ENCODE measurements at places on chromosomes 1 and 21.

DNA sequence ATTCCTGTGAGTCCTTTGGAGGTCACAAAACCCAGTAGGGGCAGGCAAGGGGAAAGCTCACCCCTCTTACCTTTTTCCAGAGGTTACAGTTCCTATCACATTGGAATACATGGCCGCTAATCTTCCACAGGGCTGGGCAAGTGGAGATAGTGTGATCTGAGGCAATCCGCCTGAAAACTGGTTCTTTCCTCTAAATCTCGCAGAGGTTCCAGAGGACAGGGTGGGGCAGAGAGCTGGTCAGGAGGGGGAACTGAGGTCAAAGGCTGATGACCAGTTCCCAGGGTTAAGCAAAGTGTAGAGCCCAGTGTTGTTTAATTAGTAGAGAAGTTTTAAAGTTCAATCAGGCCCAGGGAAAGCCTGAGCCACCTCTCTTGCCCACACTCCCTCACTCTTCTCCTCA lies at the start of gene SERPINC1:
Gene SERPINC1 (minus strand): TSS at position 179 of the 400 bp plus-strand sequence. CDS start 68 bp downstream, at position 111.
- no peak for DNase-seq

GRCh38 chr1:194215448-194215847 lies 1029.0 kb upstream of the B3GALT2 start:
- no peak for DNase-seq

DNA sequence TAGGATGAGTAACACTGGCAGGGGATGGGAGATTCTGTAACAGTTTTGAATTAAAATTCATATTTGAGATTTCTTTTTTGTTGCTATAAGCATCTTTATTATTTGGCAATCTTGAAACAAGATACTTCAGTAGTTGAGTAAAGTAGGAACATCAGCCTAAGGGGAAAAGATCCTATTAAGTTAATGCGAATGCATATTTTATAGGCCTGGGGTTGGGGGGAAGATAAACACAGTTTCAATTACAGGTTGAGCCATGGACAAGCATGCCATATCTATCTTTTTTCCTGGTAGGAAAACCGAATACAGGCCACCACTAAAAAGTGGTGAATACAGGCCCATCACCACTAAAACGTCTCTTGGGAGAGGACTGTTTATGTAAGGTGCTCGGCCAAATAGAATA lies 32.3 kb downstream of the SMAP2 start:
- DNase-seq, result no peak

GRCh38 chr1:203581841-203582240 lies 44.8 kb upstream of the ATP2B4 start:
- DNase-seq, result no peak

DNA sequence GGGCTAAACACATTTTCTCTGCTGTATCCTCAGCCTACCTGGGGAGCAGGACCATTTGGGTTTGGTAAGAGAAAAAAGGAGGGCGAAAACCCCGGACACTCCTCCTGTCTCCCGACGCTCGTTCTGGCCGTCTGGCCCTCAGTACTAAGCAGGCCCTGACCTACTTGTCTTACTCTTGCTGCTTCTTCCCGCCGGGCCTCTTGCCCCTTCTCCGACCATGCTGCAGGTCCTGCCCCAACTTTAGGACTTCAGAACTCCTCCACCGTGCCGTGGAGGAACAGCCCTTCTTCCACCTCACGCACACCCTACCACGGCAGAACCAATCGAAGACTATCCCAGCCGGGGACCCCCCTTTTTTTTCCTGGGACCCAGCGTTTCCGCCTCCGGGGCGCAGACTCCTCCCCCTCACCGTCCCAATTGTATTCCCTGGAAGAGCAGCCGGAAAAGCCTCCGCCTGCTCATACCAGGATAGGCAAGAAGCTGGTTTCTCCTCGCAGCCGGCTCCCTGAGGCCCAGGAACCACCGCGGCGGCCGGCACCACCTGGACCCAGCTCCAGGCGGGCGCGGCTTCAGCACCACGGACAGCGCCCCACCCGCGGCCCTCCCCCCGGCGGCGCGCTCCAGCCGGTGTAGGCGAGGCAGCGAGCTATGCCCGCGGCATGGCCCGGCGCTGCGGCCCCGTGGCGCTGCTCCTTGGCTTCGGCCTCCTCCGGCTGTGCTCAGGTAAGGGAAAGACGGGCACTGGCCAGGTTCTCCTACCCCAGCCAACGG lies at the start of gene CHRNB2:
Gene CHRNB2 (plus strand): TSS at position 393 of the 771 bp plus-strand sequence. CDS start 267 bp downstream, at position 660.
- peak; percentile 42 for DNase-seq

- DNase-seq, result no peak
Observed at GRCh38 chr1:154733621-154734020, 125.6 kb upstream of the ADAR start.

- DNase-seq, result no peak
Observed at GRCh38 chr1:94909486-94909885, 17.4 kb downstream of the CNN3 start.

DNA sequence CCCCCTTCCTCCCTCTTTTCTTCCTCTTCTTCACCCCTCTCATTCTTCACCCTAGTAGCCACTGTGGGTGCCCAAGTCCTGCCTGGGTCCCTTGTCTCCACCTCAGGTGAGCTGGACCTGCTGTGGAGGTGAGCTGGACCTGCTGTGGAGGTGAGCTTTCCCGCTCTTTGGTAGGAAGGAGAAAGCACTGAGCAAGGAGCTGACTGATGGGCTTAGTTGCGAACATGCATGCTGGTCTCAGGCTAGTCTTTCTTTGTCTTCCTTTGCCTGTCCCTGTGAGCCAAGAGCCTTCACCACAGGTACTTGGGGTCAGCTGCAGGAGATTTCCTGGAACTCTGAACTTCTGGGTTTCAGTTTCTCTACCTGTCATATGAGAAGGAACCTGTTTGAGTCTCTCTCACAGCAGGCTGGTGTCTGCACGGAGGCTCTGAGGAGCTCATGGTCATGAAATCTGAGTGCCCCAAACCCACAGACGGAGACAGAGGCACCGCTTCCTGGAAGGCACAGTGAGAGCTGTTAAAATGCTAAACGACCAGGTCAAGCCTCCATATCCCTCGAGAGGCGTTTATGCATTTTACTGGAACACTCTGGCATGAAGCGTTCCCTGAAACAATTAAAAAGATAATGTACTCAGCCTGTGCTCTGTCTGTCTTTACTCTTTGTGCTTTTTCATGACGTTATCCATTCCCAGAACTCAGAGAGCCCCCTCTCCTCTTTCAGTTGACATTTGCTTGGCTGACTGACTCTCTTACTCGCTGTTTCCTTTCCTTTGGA lies 69.5 kb downstream of the RHOU start:
- no peak for DNase-seq

GRCh38 chr1:150151291-150152181 lies 1.8 kb downstream of the PLEKHO1 start:
- no peak for DNase-seq

- no peak for DNase-seq
Observed at GRCh38 chr1:207651583-207651982, 6.7 kb downstream of the CR1L start.

GRCh38 chr1:97926017-97926708 lies 5.3 kb upstream of the DPYD start:
- no peak for DNase-seq

DNA sequence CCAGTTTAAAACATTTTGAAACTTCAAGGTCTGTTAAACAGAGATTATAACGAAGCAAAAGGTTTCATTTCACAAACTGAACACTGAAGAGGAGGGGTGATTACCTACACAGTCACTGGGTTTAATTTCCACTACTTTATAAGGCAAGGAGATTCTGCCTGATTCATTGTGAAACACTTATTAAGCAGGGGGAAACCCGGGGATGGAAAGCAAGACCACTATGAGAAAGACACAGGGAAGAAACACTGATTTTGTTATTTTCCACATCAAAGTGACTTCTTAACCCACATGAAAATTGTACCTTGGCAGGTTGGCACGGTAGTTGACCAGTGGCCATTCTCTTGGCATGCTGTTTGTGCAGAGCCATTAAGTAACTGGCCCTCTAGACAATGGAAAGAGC lies 8.1 kb upstream of the F5 start:
- DNase-seq, result peak; percentile 28

GRCh38 chr1:22817462-22817861 lies 106.8 kb downstream of the EPHB2 start:
- no peak for DNase-seq

- DNase-seq, result peak; percentile 17
Observed at GRCh38 chr1:200153277-200154055, 126.0 kb downstream of the NR5A2 start.

DNA sequence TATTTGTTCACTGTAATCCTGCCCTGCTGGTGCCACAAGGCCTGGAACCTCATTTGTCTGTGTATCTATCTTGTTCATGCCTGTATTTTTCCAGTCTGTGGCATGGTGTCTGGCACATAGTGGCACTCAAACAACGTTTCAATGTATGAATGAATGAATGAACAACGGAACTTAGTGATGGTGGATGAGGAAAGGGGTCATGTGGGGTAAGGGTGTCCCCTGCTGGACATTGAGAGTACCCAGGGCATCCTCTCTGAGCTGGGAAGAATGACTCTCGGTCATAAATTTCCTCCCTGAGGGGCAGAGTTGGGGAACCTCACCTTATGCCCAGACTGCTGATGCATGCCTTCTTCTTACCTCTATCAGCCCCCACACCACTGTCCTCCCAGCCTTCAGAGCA lies 18.9 kb upstream of the ZNF683 start:
- no peak for DNase-seq

- no peak for DNase-seq
Observed at GRCh38 chr21:39258207-39258606, 55.2 kb downstream of the BRWD1 start.

DNA sequence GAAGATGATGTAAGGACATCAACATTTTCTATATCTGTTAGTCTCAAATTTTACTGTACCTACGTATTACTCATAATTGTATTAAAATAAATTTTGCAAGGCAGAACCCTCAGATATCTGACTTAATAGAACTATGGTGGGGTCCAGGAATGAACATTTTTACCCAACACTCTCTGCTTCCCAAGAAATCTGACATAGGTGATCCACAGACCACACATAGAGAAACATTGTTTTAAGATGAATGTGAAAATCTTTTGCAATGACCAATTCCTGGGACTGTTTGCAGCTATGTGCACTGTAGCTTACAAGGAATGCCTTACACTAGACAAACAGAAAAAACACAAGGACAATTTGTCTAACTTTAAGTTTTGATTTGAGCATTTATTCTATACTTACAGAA lies 645.6 kb upstream of the ADGRL2 start:
- DNase-seq, result no peak

DNA sequence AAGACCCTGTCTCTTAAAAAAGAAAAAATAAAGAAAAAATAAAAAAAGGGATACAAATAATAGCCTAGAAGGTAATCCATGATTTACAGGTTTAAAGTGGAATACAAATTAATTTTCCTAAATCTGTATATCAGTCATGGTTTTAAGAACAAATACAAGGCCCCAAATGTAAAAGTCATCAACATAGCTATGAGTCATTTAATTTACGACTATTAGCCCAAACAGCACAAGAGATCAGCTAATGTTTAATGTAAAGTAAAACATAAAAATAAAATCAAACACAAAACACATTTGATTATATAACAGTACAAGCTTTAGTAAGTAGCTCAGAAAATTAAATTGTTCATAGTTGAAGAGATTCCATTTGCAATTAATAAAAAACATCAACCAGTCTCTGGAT lies 20.3 kb upstream of the TAL1 start:
- no peak for DNase-seq

- DNase-seq, result no peak
Observed at GRCh38 chr1:2326524-2326923, 64.8 kb downstream of the MORN1 start.

Data from stimulated activated CD4-positive, alpha-beta T cell treated with anti-CD3 and anti-CD28 coated beads, TNF-alpha, amount 100 ng/mL, for 48 hours (primary cell).